Chondrocyte (in vitro differentiated cells): ENCODE measurements at places on chromosomes 11 and 22. TPM values are rescaled to one million over a fixed set of nuclear protein-coding genes. Genes with fewer than 3 reads are reported as not detected.

Gene GAL3ST1
- 0.82 to 3.9 TPM (median 2.8 TPM) in 3 replicates for total RNA-seq

Gene SYCE3
- not detected in 3 replicates for total RNA-seq

Gene FXYD2
- not detected in 3 replicates for total RNA-seq

Gene MRGPRE
- not detected in 3 replicates for total RNA-seq

Gene MPEG1
- not detected in 3 replicates for total RNA-seq

Gene SLC16A8
- total RNA-seq: 0.50 TPM in 1 of 3 replicates, not detected in the others

Gene GDPD4
- total RNA-seq: not detected in 3 replicates

Gene SLN
- not detected in 3 replicates for total RNA-seq

Gene SLC22A9
- not detected in 3 replicates for total RNA-seq

Gene PAMR1
- total RNA-seq: 1.4 to 2.9 TPM (median 1.6 TPM) in 3 replicates

Gene KCNJ1
- not detected in 3 replicates for total RNA-seq

Gene FGF4
- total RNA-seq: not detected in 3 replicates

Gene TRIM48
- not detected in 3 replicates for total RNA-seq

Gene TTLL1
- total RNA-seq: 16.7 to 18.8 TPM (median 18.1 TPM) in 3 replicates

Gene DERL3
- 1.3 to 4.6 TPM (median 2.0 TPM) in 3 replicates for total RNA-seq

Gene MN1
- 119 to 156 TPM (median 121 TPM) in 3 replicates for total RNA-seq

Gene ARHGAP20
- total RNA-seq: 0.62 to 1.2 TPM (median 0.62 TPM) in 3 replicates

Gene SYNGR1
- 15.0 to 18.4 TPM (median 16.5 TPM) in 3 replicates for total RNA-seq

Gene DDI1
- not detected in 3 replicates for total RNA-seq

Gene OR52I1
- total RNA-seq: not detected in 3 replicates

Gene HBB
- not detected in 3 replicates for total RNA-seq

Gene MYRF
- 1.6 to 1.7 TPM in 2 of 3 replicates, not detected in the other for total RNA-seq

Gene RAD9A
- total RNA-seq: 11.1 to 14.6 TPM (median 11.6 TPM) in 3 replicates

Gene TLCD5
- 8.8 to 10.5 TPM (median 9.8 TPM) in 3 replicates for total RNA-seq

Gene KCNJ11
- total RNA-seq: not detected in 3 replicates

Gene KRTAP5-2
- not detected in 3 replicates for total RNA-seq

Gene TH
- total RNA-seq: not detected in 3 replicates

Gene RCOR2
- 1.3 to 3.8 TPM (median 2.7 TPM) in 3 replicates for total RNA-seq

Gene MS4A4A
- not detected in 3 replicates for total RNA-seq

Gene KLHDC7B
- 0.34 to 7.2 TPM (median 6.3 TPM) in 3 replicates for total RNA-seq

Gene OR4P4
- total RNA-seq: not detected in 3 replicates
